ENCODE measurements at places on chromosomes 5 and 9.

- peak; percentile 61 for DNase-seq
These were observed 80.5 kb upstream of the HSPA9 start for GRCh38 chr5:138655530-138656190.

DNA sequence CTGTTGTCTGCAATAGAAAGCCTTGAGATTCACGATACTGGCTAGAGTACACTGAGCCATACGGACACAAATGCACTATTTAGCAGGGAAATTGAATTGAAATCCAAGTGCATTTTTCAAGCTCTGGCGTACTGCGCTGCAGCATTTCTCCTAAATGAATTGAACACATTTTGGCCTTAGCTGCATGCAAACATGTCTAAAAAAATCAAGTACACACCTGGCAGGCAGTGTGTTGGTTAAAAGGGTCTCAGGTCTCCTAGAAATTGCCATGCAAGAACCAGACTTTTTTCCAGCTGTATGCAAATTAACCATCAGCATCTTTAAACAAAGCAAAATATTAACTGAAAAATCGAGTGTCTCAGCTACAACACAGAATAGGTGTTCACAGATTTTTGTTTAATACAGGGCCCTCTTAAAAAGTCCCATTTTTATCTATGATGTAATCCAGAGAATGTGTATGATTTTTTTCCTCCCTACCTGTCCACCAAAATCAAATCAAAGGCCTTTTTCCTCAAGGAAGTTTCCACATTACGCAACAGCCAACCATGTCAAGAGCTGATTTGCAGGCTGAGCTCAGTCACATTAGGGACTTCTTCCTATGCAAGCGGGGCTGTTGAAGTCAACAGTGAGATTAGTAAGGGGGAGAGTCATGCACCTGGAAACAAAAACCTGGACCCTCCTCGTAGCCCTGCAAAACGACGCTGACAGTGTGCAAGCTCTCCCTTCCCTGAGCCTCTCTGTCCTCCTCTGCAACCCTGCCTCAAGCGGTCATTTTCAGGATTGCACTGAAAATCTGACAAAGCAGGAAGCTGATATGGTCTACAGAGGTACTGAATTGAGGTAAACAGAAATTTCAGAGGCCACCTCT, 14.1 kb upstream of the SFXN1 start:
- no peak for DNase-seq

GRCh38 chr5:75168026-75168735, 68.5 kb downstream of the ANKRD31 start:
- no peak for DNase-seq

- no peak for DNase-seq
These were observed 758 bp upstream of the PDCD1LG2 start for GRCh38 chr9:5509573-5509972.

- DNase-seq, result no peak
These were observed 264.8 kb upstream of the BRINP1 start for GRCh38 chr9:119634006-119634405.
